Right hindlimb (tissue), 1 donor: ENCODE measurements at places on chromosomes 3 and 15.

GRCh38 chr3:170107941-170108340 lies 70.1 kb downstream of the GPR160 start:
- DNase-seq = no peak

- peak; percentile 40 for DNase-seq
Measured at GRCh38 chr3:78880603-78881461, 887.0 kb downstream of the ROBO1 start.

DNA sequence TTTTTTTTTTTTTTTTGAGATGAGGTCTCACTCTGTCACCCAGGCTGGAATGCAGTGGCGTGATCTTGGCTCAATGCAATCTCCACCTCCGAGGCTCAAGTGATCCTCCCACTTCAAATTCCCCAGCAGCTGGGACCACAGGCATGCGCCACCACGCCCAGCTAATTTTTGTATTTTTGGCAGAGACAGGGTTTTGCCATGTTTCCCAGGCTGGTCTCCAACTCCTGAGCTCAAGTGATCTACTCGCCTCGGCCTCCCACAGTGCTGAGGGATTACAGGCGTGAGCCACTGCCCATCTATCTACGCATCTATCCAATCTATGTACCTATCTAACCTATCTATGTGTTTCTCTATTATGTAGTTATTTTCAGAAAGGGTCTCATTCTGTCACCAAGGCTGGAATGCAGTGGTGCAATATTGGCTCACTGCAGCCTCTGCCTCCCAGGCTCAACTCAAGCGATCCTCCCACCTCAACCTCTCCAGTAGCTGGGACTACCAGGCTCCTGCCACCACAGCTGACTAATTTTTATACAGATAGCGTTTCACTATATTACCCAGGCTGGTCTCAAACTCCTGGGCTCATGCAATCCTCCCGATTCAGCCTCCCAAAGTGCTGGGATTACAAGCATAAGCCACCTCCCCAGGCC lies 20.2 kb upstream of the GPX1 start:
- DNase-seq = peak; percentile 60

DNA sequence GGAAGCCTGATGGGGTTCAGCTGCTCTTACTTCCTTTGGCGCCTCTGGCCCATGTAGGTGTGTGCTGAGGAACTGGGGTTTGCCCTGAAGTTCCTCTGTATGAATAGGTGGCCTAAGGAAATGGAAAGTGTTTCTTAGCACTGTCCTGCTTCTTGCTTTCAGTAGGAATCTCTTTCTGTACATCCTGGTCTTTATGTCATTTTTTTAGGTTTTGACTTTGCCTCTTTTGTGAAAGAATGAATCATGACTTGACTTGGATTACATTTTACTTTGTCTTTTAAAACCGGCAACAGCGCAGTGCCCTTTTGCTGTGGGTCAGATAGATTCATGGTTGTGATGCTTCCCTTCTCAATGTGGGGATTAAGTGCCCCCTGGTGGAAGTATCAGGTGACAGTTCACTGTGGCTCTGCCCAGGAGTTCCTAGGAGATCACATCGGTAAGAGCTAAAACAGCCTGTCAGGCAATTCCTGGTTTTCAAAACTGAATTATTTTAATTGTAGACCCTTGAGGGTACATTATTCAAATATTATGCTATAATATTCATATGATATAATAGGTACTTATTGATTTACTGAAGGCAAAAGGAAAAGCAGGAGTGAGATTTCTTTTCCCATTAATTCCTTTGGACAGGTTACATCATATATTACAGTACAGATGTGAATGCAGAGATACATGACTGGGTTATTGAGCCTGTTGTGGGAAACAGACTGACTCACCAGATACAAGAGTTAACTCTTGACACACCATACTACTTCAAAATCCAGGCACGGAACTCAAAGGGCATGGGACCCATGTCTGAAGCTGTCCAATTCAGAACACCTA lies 95.4 kb downstream of the HCN4 start:
- no peak for DNase-seq

GRCh38 chr15:52150871-52151270 lies 38.3 kb upstream of the BCL2L10 start:
- DNase-seq = no peak

GRCh38 chr15:98800437-98801233 lies 152.3 kb downstream of the IGF1R start:
- peak; percentile 87 for DNase-seq

DNA sequence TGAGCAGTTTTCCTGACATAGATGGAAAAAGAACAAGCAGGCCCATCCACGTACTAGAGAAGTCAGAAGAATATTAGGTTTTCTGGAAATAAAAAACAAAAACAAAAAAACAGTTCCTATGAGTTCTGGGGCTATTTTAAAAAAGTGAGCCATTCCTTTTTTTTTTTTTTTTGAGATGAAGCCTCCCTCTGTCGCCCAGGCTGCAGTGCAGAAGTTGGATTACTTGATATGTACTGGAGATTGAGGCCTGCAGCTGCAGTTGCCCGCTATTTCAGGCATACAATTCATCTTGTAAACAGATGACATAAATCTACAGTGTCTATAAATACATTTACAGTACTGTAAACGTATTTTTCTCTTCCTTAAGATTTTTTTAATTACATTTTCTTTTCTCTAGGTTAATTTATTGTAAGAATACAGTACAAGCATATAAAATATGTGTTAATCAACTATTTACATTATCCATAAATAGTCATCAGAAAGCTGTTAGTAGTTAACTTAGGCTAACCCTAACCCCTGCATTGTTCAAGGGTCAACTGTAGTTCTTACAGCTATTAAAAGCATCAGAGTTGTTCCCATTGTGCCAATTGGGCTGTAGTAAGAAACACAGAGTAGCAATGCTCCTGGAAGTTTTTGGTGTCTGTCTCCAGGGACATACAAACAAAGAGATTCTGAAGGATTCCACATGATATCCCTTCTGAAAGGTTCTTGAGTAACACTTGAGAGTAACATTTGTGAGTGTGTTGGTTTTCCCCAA lies 11.2 kb upstream of the ACTL6A start:
- DNase-seq = peak; percentile 35

GRCh38 chr3:7536921-7537320 lies 676.0 kb downstream of the GRM7 start:
- DNase-seq = no peak

GRCh38 chr3:50008931-50009330 lies 69.0 kb downstream of the RBM6 start:
- DNase-seq = no peak

DNA sequence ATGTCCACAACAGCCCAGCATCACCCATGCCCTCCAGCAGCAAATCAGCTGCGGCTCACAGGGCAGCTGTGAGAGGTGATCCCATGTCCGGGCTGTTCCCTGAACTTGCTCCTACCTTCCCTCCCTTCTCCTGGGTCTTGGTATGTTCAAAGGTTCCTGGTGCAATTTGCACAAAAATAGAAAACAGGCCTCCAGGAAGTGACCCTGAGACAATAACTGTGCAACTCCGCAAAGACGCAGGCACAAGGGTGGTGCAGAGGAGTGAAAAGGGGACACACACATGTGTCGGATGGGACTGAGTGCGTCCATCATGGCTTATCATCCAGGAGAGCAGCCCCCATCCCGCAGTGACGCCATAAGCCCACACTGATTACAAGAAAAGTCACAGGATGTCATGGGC lies 16.3 kb downstream of the PLXND1 start:
- no peak for DNase-seq

DNA sequence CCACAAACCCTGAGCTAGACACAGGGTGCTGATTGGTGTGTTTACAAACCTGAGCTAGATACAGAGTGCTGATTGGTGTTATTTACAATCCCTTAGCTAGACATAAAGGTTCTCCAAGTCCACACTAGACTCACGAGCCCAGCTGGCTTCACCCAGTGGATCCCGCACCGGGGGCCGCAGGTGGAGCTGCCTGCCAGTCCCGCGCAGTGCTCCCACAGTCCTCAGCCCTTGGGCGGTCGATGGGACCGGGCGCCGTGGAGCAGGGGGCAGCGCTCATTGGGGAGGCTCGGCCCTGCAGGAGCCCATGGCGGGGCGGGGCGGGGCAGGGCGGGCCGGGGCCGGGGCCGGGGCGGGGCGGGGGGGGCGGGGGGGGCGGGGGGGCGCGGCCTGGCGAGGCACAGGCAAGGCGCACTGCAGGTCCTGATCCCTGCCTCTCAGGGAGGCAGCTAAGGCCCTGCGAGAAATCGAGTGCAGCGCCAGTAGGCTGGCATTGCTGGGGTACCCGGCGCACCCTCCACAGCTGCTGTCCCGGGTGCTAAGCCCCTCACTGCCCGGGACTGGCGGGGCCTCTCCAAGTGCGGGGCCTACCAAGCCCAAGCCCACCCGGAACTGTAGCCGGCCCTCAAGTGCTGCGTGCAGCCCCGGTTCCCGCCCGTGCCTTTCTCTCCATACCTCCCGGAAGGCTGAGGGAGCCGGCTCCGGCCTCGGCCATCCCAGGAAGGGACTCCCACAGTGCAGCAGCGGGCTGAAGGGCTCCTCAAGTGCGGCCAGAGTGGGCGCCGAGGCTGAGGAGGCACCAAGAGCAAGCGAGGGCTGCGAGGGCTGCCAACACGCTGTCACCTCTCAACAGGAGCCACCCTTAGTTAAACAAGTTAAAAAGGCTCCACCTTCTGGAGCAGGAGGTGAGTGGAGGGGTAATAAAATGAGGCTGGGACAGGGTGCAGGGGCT lies 9.8 kb upstream of the TMEM40 start:
- no peak for DNase-seq

DNA sequence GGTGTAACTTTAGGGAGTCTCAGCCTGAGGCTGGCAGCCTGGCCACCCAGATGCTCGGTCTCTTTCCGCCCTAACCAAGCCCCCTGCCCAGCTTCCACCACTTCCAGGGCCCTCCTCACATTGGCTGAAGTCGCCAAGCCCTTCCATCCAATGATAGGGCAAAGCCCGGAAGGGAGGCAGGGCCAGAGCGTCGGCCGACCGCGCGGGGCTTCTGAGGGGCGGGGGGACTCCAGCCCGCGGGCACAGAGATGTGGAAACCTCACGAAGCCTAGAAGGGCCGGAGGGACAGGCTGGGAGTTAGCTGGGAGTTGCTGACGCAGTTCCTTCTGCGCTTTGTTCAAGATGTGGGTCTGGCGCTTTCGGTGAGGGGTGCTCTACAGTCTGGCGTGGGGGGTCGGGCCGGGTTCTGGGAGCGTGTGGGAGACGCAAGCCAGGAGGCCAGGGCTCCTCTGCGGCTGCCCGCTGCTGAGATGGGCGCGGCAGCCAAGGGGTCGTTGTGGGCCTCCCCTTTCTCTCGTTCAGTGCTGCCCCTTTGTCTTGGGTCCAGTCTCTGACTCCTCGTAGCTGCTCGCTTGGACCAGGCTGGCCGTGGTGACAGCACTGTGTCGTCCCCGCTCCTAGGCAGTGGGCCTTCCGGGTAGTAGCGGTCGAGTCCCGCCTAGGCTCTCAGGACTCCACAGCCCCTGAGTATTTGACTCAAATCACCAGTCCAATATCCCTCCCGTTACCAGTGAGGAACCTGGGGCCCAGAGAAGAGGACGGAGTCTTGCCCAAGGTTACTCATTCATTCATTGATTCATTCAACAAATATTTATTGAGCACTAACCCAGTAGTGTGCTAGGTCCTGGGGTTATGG lies at the start of gene ZNF660:
TSS of gene ZNF660 (plus strand) at position 319 of the 856 bp plus-strand sequence. CDS start 9,230 bp downstream, outside the sequence.
- DNase-seq = peak; percentile 91

DNA sequence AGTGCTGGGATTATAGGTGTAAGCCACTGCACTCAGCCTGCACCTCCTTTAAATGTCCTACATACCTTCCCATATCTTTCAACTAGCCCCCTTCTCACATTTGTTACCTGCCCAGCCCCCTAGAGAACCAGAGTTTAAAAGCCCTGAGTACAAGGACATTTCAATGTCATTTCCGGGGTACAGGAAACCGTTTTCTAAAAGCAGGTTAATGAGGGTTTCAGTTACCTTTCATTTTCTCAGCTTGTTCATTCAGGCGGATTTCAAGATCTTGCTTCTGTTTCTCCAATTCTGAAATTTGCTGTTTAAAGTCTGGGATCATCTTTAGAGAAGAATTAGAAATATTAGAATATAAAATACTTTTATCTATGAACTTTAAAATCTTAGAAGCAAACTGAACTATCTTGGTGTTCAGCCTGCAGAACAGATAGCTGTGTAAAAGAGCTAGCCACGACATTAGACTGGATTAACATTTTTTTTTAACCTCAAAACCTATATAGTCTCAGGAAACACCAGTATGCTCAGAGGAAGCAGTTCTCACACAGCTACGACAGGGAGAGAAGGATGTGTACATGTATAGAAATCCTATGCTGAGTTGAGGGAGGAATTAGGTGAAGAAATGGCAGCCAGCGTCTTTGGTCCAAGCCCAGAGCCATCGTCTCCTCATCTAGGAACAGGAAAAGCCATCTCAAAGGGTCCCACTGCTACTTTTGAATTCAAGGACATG lies 29.9 kb upstream of the GNB5 start:
- no peak for DNase-seq

DNA sequence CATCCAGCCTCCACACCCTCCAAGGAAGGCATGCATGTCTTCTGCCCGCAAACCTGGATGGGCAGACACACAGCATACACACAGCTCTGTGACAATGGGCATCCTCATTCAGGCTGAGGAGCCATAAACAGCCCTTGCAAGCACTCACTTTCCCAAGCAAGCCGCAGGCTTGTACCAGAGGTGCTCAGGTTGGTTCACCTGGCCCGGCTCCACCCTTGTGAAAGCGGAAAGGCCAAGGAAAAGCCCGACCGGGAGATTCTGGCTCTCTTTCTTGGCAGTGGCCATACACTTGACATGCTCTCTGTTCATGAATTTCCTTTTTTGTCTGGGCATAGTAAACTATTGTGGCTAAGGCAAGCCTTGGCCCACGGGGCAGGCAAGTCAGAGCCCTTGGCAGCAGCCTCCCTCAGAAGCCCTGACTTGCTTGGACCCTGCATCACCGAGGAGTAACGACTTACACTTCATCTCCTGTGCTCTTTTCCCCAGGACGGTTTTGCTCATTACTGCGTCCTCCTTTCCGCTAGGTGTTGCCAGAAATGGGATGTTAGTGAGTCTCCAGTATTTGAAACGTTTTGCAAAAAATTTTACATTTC lies 74.6 kb upstream of the BNC1 start:
- peak; percentile 25 for DNase-seq

DNA sequence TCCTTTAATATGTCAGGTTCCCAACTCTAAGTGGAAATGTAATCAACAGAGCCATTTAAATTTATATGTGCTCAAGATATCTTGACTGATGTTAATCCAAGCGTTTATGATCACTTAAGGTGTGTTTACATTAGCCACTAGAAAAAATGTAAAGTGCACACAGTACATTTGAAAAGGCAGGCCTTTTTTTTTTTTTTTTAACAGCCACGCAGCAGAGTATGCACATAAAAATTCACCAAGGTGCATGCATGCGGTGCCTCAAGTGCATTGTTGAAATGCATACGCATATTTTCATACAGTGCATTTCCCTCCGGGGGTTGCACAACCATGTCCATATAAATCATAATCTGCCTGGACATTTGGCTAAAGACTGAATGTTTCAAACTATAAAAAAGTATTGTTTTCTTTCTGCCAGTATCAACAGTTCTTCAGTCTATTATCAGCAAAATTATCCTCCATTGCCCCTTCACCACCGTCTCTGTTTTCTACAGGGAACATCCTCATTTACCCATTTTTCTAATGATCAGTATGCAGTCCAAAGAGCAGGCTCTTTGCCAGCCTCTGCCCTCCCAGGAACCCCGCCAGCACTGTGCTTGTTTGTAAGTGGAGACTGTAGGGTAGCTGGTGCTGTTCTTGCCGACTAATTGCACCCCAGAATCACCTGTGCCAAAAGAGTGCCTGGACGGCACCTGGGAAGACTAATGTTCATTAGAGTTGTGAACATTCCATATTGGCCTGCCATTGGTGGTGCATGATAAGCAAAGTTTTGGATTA lies 611.2 kb upstream of the CFAP20DC start:
- no peak for DNase-seq

GRCh38 chr15:75229191-75230015 lies 27.7 kb downstream of the C15orf39 start:
- DNase-seq = peak; percentile 16
